ENCODE measurements at places on chromosomes 6 and 20. TPM values are rescaled to one million over a fixed set of nuclear protein-coding genes. Genes with fewer than 3 reads are reported as not detected.
A peak's percentile ranks its signal among the peaks of the same experiment; 100 is the strongest.

- no peak for ATAC-seq
Observed at GRCh38 chr6:149266659-149267058, 50.9 kb upstream of the TAB2 start.

GRCh38 chr20:54276577-54277169 lies 68.8 kb downstream of the PFDN4 start:
- peak; percentile 99 for ATAC-seq

DNA sequence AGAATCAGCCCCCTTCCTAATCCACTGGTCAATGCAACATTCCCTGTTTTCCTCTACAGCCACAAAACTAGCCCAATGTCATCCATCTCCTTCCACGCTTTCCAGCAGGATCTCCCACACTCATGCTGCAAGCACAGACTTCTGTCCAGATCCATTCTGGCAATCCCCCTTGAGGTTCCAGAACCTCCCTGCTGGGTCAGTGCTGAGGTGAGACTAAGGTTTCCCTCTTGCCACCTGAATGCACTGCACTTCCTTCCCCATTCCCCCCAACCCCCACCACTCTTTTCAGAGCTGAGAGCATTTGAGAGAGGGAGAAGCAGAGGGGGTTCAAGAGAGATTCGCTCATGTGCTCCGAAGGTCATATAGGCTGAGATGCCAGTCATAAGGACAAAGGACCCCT lies 43.9 kb downstream of the EBF4 start:
- no peak for ATAC-seq

- ATAC-seq: no peak
Observed at GRCh38 chr6:119158057-119158848, 79.8 kb upstream of the FAM184A start.

GRCh38 chr6:21180155-21180554 lies 413.4 kb upstream of the SOX4 start:
- ATAC-seq: no peak

- no peak for ATAC-seq
Observed at GRCh38 chr6:98644063-98644462, 190.3 kb upstream of the POU3F2 start.

DNA sequence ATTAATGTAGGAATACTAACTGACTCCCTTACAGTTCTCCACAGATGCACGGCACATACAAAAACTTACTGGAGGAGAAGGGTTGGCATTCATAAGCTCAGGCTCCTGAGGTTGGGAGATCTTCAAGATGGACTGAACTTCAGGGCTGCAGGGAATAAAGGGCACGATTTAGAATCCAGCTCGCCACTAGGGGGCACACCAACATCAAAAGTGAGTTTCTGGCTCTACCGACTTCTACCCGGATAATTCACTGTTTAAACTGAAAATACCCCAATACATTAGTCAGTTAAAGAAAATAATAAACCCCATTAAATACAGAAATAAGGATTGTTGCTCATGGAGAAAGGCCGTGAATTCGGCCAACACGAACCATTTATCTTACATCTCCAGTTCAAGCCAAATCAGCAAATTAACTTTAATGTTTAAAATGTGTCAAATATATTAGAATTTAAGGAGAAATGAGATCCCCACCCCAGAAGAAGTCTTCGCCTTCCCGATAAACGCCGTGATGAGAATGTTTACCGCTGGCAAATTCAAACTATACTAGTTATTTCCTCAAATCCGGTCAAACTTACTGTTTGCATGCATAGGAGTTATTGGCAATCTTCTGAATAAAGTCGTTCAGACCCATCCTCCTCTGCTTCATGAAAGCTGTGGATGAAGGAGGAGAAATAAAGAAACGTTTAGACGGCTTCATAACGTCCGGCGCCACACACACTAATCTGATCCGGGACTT lies 121.7 kb upstream of the SLC2A12 start:
- ATAC-seq: peak; percentile 42

- peak; percentile 75 for ATAC-seq
Observed at GRCh38 chr20:63980317-63980805, 571 bp upstream of the PRPF6 start.

DNA sequence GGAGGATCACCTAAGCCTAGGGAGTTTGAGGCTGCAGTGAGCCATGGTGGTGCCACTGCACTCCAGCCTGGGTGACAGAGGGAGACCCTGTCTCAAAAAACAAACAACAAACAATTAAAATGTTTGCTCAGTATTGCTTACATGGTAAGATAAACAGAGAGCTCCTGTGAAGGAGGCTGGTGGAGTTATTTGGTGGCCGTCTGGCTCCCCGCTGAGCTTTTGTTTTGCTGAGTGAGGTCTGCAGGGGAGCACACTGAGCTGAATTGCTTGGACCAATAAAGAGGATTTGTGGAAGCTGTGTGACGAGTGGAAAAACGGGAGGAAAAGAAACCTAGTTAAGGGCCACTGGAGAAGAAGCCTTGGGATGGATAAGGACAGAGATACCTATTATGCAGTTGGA lies 41.1 kb upstream of the BMP6 start:
- ATAC-seq: no peak

DNA sequence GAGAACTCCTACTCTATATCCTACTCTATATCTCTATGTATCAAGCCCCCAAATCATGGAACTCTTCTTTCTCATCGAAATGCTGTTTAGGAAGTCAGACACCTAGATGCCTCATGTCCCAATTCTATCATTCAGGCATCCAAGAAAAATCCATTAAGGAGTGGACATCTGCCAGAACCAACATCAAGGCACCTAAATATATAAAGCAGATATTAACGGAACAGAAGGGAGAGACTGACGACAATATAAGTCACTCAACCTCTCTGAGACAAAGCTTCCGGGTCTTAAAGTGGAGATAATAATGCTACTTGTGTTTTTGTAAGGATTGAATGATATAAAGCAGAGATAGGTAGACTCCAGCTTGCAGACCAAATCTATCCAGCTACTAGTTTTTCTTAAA lies 241.5 kb downstream of the NFATC2 start:
- no peak for ATAC-seq

DNA sequence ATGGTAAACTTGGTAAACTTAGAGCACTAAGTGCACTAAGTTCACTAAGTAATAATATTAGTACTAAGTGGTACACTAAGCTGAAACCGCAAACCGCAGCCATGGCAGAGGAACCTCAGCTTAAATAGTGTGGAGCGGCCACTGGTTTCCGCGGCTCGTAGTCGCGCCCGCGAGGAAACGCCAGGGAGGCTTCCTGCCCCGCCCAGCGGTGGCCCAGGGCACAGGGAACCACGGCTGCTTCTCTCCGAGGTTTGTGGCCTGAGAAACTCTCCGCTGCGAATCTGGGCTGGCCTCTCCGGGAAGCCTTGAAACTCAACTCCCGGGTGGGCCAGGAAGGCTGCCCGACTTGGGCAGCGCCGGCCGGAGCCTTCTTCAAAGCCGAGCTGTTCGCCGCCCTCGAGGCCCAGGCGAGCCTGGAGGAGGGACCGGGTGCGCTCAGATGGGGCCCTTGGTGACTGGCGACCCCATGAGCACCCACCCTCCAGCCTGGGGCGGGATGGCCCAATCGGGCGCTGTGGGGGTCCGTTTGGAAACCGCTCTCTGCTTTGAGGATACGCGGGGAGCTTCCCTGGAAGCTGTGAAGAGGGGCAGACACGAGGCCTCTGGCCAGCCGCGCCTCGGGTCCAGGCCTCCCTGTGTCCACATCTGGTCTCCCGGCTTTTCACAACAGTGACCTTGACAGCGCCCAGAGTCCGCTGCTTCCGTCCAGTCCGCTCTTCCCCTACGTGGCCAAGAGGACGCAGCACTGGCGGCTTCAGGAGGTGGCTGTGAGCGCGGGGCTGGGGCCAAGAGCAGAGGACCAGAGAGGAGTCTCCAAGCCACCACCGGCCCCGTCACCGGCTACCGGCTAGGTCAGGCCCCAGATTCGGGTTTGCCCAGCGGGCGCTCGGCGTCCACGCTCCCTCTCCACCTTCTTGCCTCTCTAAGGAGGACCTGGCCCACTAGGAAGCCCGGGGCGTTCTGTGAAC lies 25.4 kb upstream of the HLA-E start:
- peak; percentile 41 for ATAC-seq

- ATAC-seq: no peak
Observed at GRCh38 chr6:102127253-102127652, 733.7 kb downstream of the GRIK2 start.

DNA sequence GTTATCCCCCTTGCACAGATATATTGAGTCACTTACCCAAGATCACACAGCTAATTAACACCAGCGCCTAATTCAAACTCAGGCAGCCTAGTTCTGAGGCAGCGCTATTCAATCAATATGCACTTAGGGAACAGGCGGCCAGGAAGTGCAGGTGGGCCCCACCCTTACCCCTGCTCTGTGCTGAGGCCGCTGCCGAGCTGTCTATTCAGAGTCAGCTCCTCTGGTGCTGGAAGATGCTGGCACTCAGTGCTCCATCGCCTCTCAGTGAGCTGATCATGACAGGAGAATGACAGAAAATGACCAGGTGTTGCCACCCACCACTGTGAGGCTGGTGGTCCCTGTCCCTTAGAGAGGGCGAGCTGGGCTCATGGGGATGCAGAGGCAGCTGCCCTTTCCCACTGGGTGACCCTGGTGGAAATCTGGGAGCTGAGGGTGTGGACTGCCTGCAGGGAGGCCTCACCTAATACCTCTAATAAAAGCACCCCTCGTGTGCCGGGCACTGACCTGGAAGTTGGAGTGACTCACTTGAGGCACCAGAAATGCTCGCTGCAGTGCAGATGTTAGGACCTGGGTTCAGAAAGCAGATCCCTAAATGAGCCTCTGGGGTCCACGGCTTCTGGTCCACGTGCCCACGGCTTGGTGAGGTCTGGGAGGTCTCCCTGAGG lies 42.5 kb upstream of the CD93 start:
- ATAC-seq: no peak

Gene NOX3
- total RNA-seq: not detected

Gene CALHM6
- 0.20 TPM for total RNA-seq

Gene KCNG1
- total RNA-seq: 9.9 TPM

Gene FABP7
- not detected for total RNA-seq

Gene GSS
- total RNA-seq: 56.9 TPM

Gene PTPN1
- 23.3 TPM for total RNA-seq

Gene ZSCAN9
- 6.4 TPM for total RNA-seq

Gene OR12D3
- not detected for total RNA-seq

Gene COL19A1
- 0.04 TPM for total RNA-seq

Gene C20orf204
- 0.88 TPM for total RNA-seq

Gene SIGLEC1
- 0.80 TPM for total RNA-seq
